ENCODE measurements at places on chromosomes 12 and 14. TPM values are rescaled to one million over a fixed set of nuclear protein-coding genes. Genes with fewer than 3 reads are reported as not detected.
A peak's percentile ranks its signal among the peaks of the same experiment; 100 is the strongest.

- no peak for DNase-seq
These were observed 14.8 kb downstream of the IRAK3 start for GRCh38 chr12:66203820-66204219.

GRCh38 chr14:78451319-78451695 lies 281.1 kb downstream of the NRXN3 start:
- DNase-seq: no peak

DNA sequence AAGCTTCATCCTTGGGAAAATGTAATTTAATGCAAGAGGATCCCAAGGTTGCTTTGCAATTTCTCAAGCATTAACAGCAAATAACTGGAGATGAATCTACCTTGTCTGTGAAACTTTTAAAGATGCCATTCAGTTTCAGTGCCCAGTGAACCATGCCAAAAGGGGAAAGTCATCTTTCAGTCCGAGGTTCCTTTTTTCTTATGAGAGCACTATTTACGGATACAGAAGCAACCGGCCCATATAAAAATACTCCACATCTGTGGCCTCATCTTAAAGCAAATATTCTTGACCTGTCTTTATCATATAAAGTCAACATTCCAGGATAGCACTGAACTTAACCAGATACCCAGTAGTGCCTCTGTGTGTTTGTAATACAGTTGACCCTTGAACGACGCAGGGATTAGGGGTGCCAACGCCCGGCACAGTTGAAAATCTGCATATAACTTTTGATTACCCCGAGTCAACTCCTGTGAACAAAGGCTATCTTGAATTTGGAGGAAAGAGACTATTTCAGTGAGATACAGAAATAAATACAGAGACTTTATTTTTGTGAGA lies 209.4 kb downstream of the PCNX1 start:
- DNase-seq: no peak

DNA sequence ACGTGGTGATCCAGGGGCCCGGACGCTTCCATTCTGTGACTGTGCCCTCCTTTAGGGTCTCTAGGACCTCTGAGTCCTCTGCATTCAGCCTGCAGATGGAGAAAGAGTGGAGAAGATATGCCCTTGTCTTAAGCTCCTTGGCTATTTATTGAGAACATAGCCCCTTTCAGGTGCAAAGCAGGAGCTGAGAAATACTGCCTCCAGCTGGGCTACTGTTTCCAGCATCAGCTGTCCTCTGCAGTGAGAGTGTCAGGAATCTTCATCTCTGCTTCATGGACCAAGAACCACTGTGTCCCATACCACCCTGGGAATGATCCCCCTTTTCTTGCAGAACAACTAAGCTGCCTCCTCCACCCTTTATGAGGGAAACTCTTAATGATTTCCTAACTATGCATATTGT lies 47.8 kb upstream of the CEP83 start:
- DNase-seq: no peak

DNA sequence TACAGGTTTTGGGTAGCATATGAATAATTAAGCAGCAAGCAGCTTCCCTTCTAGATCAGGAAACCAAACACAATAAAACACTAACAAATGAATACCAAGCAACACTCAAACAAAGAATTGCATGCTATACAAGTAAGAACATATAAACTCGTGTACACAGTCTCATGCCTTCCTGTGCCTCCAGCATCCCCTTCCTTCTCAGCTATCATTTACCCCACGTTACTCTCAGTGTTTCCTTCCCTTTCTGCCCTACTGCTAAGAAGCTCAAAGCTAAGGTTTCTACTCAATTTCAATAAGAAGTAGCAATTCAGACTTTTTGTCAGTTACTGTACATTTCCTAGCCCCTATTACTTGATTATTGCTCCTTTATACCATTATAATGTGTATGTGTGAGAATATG lies 81.0 kb downstream of the DUSP16 start:
- DNase-seq: no peak

DNA sequence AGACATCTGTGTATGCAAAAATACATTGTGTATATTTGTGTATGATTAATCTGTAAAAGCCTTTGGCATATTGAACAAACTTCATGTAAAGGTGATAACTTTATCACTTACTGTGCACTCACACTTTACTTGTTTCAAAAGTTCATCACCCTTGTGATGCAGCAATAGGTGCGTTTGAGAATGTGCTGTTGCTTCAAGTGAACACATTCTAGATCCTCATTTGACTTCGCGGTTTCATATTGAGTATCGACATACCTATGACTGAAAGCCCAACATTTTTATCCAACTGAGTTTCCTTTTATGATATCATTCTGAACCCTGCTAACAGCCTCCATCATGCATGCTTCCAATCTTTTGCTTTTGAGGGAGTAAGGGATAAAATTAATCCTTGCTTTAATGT lies 1086.9 kb downstream of the TMEM121 start:
- no peak for DNase-seq

DNA sequence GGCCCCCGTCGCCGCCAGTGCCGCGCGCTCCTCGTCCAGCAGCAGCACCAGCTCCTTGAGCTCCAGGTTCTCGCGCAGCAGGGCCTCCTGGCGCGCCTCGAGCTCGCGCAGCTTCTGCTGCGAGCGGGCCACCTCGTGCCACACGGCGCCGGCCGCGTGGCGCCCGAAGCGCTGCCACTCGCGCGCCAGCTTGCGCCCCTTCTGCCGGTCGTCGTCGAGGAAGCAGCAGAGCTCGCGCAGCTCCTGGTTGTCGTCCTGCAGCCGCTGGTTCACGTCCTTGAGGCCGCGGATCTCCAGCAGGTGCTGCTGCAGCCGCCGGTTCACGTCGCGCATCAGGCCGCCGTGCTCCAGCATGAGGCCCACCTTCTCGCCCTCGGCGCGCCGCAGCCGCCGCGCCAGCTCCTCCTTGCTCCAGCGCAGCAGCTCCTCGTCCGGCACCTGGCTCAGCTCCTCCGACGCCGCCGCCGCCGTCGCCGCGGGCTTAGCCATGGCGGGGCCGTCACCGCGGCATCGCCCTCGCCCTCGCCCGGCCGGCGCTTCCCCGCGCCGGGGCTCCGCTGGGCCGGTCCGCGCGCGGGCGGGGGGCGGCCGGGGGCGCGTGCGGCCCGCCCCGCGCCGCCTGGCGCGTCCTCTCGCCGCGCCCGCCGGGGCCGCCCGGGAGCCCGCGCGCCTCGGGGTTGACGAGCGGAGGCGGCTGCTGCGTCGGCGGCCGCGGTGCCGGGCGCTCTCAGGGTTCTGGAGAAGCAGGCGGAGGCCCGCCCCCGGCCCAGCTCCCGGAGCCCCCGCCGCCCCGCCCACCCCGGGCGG lies at the start of gene CCDC85C:
Gene CCDC85C (minus strand): TSS at position 737 of the 807 bp plus-strand sequence. CDS start 248 bp downstream, at position 489.
- peak; percentile 32 for DNase-seq

DNA sequence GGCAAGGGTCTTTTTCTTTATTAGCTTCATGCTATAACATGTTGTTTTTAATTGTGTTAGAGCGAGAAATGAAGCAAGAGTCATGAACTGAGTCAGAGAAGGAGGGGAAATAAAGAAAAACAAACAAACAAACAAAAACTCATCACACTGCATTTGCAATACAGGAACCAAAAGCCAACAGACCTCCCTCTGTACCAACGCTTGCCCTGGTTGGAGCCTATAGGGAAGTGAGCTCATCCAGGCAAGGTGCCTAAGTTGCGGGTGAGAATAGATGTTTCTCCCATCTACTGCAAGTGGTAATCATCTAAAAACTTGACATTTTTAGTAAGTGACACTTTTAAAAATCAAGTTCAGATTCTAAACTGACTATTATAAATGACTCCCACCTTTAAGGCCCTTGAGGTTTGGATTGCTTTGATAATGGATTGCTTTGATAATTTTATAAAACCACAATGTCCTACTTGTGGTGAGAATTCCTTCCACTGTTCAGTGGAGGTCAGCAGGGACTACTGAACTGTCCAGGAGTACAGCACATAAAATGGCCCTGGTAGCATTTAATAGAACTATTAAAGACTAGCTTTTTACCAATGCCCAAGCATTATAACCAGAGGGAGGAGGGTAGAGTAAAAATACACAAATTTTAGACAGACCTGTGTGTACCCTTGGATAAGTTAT lies 31.3 kb downstream of the SLC38A1 start:
- DNase-seq: no peak

DNA sequence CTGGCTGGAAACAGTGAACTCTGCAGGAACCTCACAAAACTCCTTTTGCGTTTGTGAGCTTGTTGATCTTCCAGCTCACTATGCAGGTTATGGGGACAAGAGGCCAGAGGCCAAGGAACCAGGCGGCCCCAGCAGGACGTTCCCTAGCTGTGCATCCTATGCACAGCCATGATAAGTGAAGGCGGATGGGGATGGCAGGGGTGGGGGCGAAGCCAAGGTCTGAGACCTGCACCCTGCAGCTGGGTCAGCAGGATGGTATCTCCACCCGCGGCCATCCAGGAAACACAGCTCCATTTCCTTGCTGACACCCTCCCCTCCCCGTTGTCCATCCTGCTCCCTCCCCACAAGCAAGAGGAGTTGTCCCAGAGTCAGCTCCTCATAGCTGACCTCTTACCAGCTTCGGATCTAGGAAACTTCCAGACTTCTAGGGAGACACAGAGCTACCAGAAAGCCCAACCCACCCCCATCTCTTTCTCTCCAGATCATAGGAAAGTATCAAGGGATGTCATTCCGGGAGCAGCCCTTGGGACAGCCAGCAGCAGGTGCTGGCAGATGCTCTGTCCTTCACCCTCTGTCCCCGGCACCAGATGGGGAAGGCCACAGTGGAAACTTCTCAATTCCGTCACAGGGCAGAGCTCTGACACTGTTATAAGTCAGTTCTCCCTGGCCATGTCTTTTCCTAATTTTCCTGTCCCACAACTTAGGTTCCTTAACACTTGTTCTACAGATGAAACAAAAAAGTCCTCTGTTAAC lies 9.4 kb downstream of the ZBTB39 start:
- DNase-seq: no peak

DNA sequence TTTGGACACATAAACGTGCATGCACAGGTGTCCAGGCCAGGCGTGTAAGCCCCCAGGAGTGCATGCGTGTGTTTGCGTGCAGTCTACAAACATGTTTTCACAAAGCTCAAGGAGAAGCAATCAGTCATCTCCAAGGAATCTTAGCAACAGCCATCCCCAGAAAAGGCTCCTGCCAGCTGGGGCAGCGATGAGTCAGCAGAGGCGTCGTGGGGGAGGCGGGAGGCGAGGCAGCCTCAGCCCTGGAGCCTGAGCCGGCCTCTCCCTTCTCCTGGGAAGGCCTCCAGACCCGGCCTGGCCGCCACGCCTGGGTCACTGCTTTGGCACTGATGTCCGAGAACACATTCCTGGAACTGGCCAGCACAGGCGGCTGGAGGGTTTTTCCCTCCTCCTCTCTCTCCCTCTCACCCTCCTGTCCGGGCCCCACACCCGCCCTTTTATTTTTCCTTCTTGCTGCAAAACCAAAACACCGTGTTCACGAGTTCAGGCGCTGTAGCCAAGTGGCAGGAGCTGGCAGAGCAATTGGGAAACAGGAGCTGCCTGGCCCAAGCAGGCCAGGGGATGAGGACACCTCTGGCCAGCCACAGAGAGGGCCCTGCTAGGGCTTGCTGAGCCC lies 92.7 kb downstream of the LRRC74A start:
- DNase-seq: no peak

- DNase-seq: no peak
These were observed 369.0 kb upstream of the FAR2 start for GRCh38 chr12:28780096-28780495.

DNA sequence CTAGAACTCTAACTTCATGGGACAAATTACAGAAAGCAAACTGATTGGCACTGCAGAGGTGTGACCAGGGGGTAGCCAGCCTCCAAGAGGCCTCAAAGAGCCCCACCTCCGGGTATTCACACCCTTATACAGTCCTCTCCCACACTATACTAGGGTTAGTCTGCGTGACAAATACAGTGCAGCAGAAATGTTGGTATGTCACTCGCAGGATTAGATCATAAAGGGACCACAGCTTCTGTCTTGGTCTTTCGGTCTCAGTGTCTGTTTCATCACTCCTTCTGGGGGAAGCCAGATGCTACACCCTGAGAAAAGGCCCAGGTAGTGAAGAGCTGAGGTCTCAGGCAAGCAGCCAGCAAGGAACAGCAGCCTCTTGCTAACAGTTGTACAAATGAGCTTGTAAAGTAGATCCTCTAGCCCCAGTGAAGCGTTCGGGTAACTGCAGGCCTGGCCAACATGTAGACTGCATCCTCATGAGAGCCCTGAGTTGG lies 68.9 kb upstream of the SAV1 start:
- DNase-seq: no peak

GRCh38 chr12:69655616-69656340 lies 43.3 kb downstream of the BEST3 start:
- no peak for DNase-seq

DNA sequence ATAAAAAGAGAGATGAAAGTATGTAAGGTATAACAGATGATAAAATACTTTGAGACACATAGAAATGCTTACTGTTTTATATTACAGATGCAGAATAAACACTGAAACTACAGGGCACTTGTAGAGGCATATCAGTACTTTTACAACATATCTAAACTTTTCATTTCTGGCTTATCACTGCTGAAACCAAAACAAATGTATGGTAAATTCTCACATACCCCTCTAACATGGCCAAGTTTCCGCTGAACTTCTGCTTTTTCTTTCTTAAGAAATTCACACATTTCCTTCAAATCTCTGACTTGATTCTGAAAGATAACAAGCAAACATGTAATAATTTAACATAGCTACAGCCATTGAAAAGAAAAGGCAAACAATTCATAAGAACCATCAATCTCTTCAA lies 33.3 kb upstream of the C12orf50 start:
- no peak for DNase-seq

DNA sequence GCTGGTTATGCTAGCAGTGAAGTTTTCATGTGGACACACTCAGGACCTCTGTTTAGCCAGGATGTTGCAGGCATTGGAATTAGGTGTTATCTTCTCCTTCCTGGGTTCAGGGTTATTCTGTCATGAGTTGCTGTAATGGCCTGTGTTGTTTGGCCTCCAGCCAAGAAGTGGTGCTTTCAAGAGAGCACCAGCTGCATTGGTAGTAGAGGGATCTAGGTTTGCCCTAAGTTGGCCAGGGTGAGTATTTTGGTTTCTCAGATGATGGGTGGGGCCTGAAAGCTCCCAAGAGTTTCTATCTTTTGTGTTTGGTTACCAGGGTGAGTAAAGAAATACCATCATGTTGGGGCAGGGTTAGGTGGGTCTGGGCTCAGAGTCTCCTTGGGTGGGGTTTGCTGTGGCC lies 2.7 kb upstream of the GZMH start:
- no peak for DNase-seq

- DNase-seq: no peak
These were observed 13.2 kb downstream of the TRIP11 start for GRCh38 chr14:92026548-92027190.

Gene GPR162
- 5.5 TPM for total RNA-seq

Gene ASIC1
- total RNA-seq: 5.7 TPM

Gene TGM1
- 5.8 TPM for total RNA-seq

Gene KLHL33
- total RNA-seq: 0.04 TPM

Gene TSPAN9
- 30.9 TPM for total RNA-seq

Gene KLHL28
- total RNA-seq: 19.5 TPM

Gene IAPP
- total RNA-seq: not detected

Gene OTX2
- total RNA-seq: 0.27 TPM

Measured in progenitor cell of endocrine pancreas (in vitro differentiated cells).